ENCODE measurements at places on chromosomes 11 and 22.

- no peak for DNase-seq
Measured at GRCh38 chr11:75495749-75496304, 29.9 kb downstream of the GDPD5 start.

- DNase-seq: no peak
Measured at GRCh38 chr11:127461241-127462064, 460.9 kb upstream of the KIRREL3 start.

DNA sequence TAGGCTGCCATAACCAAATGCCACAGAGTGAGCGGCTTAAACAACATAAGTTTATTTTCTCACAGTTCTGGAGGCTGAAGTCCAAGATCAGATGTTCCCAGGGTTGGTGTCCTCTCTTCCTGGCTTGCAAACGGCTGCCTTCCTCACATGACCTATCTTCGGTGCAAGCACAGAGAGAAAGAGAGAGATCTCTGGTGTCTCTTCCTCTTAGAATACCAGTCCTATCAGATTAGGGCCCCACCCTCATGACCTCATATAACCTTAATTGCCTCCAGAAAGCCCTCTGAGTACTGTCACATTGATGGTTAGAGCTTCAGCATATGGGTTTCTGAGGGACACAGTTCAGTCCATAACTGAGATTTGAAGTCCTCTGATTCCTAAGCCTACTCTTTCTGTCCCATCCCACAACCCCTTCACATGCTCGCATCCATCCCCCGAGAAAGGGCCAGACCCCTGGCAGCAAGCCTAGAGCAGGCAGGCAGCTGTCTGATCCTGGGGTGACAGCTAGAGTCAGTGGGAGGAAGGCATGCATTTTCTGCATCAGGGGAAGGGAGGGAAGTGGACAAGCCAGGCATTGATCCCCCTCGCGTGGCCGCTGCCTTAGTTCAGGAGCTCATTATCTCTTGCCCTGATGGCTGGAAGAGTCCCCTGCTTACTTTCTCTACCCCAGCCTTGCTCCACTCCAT lies 114.1 kb downstream of the FAR1 start:
- DNase-seq: no peak

DNA sequence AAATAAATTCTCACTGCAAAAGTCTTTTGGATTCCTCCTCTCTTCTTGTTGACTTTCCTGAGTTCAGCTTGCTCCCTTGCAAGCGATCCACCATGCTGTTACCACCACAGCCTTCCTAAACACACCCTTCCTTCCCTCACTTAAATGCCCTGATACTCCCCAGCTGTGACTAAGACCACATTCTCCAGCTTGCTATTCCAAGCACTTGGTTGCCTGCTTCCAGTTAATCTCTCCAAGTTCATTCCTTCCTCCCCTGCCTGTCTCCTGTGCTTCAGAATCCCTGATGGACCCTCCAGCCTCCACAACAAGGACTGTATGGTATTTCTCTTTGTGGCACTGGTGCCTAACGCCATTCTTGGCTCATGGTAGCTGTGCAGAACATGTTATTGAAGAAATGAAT lies 603.9 kb upstream of the CADM1 start:
- no peak for DNase-seq

- no peak for DNase-seq
Measured at GRCh38 chr11:129997513-129997912, 5.1 kb downstream of the PRDM10 start.

- DNase-seq: no peak
Measured at GRCh38 chr22:26522012-26522411, 9.7 kb upstream of the TFIP11 start.

- no peak for DNase-seq
Measured at GRCh38 chr11:47060807-47061206, 115.9 kb downstream of the ARFGAP2 start.

GRCh38 chr22:40553014-40553554 lies 83.4 kb downstream of the MRTFA start:
- no peak for DNase-seq

GRCh38 chr11:17244046-17244445 lies 32.5 kb upstream of the NUCB2 start:
- no peak for DNase-seq

Data from activated CD4-positive, alpha-beta T cell treated with anti-CD3 and anti-CD28 coated beads, Interleukin-2, amount 50 U/mL, for 24 hours (primary cell).